Activated CD4-positive, alpha-beta memory T cell treated with anti-CD3 and anti-CD28 coated beads, Interleukin-2, amount 10 ng/mL, durations not matched to agents 7 days and 5 days (primary cell): ENCODE measurements at places on chromosomes 2 and 18. TPM values are rescaled to one million over a fixed set of nuclear protein-coding genes. Genes with fewer than 3 reads are reported as not detected.
A peak's percentile ranks its signal among the peaks of the same experiment; 100 is the strongest.

DAW1 gene
- not detected for total RNA-seq

LRRC30 gene
- not detected for total RNA-seq

RFTN2 gene
- not detected for total RNA-seq

MARCO gene
- not detected for total RNA-seq

SLC8A1 gene
- 0.25 TPM for total RNA-seq

ERICH2 gene
- total RNA-seq: not detected

SPP2 gene
- not detected for total RNA-seq

REG3A gene
- not detected for total RNA-seq

DNA sequence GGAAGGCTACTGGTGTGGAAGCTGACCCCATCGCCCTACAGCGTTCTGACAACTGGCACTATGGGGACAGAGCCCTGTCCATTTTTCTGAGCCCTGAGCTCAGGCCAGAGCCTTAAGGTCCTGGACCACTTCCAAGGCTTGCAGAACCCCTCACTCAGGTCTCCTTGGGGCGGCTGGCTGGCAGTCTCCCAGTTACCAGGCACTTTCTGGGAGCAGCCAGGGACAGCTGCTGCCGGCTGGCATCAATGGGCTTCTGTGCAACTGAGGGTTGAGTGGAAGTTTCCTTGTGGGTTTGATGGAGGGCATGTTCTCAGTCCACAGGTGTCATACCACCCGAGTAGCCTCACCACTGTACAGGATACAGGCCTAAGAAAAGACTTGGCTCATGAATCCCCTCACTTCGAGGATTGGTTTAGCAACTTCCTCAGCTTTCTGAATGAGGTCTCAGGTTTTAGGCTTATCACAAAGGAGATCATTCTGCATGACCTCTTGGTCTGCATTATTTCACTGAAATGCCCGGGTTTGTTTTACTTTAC lies 27.4 kb upstream of the WIPF1 start:
- no peak for DNase-seq
- no peaks in the 10 kb centered on the region for H3K27me3 ChIP-seq
- H3K27ac ChIP-seq: no peak overlapping the region
- peaks cover 83% of the 10 kb centered on the region for H3K36me3 ChIP-seq
- no peak overlapping the region for H3K4me3 ChIP-seq

DNA sequence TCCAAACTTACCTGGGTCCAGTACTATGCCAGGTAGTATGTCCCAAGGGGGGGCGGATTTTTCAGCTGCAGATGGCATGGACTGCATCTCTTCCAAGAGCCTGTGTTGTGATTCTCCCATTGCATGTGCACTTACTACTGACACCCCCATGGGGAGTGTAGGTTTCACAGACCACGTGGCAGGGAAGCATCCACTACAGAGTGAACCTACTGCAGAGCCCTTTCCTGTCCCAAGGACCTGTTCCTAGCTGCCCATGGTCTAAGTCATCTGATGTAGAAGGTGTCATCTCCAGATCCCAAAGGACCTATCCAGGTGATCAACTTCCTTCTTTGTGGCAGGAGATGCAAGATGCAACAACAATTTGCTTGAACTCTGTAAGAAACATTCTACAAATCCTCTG lies 9.9 kb upstream of the SULT1C3 start:
- H3K4me1 ChIP-seq: no peaks in the 10 kb centered on the region
- no peak overlapping the region for H3K4me3 ChIP-seq
- no peaks in the 10 kb centered on the region for H3K36me3 ChIP-seq
- H3K27ac ChIP-seq: no peak overlapping the region
- H3K27me3 ChIP-seq: no peaks in the 10 kb centered on the region

GRCh38 chr2:60808330-60808801 lies 52.3 kb downstream of the PAPOLG start:
- DNase-seq: no peak
- H3K27ac ChIP-seq: no peak overlapping the region
- peaks cover 30% of the 10 kb centered on the region for H3K4me1 ChIP-seq
- H3K36me3 ChIP-seq: no peaks in the 10 kb centered on the region
- H3K27me3 ChIP-seq: no peaks in the 10 kb centered on the region
- no peak overlapping the region for H3K4me3 ChIP-seq

- H3K4me3 ChIP-seq: no peak overlapping the region
- H3K27ac ChIP-seq: no peak overlapping the region
- DNase-seq: no peak
- H3K4me1 ChIP-seq: no peaks in the 10 kb centered on the region
- H3K36me3 ChIP-seq: no peaks in the 10 kb centered on the region
- H3K27me3 ChIP-seq: no peaks in the 10 kb centered on the region
Observed at GRCh38 chr2:180111901-180112300, 104.8 kb upstream of the CWC22 start.

DNA sequence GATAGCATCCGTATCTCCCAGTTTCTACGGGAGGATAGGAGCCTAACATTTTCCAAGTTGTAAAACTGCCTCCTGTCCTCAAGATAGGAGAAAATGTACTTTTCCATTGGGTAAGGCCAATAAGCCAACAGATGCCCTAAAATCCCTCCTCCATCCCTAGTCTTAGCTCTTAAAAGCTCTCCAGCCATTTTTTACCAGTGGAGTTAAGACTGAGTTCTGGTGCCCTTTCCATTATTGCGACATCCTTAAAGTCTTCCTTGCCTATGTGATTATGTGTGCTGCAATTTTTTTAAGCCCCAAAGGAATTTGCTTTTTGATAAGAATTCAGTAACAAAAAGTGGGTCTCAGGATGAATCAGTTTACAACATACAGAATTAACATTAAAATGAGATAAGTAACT lies 33.0 kb downstream of the LINC00305 start:
- no peak overlapping the region for H3K27ac ChIP-seq
- H3K4me3 ChIP-seq: no peak overlapping the region
- no peaks in the 10 kb centered on the region for H3K27me3 ChIP-seq

- no peaks in the 10 kb centered on the region for H3K36me3 ChIP-seq
- DNase-seq: no peak
- H3K27me3 ChIP-seq: peaks cover 19% of the 10 kb centered on the region
- H3K27ac ChIP-seq: no peak overlapping the region
- peaks cover 2% of the 10 kb centered on the region for H3K4me1 ChIP-seq
Observed at GRCh38 chr18:8657873-8658470, 47.4 kb upstream of the MTCL1 start.

DNA sequence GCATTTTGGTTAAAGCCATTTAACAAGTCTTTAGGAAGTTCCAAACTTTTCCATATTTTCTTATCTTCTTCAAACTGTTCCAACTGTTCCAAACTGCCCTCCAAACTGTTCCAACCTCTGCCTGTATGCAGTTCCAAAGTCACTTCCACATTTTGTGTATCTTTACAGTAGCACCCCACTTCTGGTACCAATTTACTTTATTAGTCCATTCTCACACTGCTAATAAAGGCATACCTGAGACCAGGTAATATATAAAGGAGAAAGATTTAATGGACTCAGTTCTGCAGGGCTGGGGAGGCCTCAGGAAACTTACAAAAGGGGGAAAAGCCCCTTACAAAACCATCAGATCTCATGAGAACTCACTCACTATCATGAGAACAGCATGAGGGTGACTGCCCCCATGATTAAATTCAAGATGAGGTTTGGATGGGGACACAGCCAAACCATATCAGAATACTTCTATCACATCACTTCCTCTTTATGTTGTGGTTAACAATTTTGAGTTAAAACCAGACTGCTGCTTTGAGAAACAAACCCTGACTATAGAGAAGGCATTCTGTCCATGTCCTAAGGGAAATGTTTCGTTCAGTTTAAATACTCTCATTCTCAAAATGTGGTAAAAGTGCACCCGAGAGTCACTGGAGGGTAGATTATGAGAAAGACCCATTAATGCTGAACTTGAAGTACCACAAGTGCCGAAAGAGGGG lies 11.0 kb downstream of the IL18R1 start:
- H3K36me3 ChIP-seq: peaks cover 87% of the 10 kb centered on the region
- DNase-seq: no peak
- peaks cover 51% of the 10 kb centered on the region for H3K4me1 ChIP-seq
- H3K27ac ChIP-seq: peak overlapping the region; percentile 92
- no peaks in the 10 kb centered on the region for H3K27me3 ChIP-seq

- no peak for DNase-seq
- H3K4me1 ChIP-seq: no peaks in the 10 kb centered on the region
- H3K4me3 ChIP-seq: no peak overlapping the region
- peaks cover 2% of the 10 kb centered on the region for H3K27me3 ChIP-seq
Observed at GRCh38 chr18:2414235-2414634, 157.1 kb downstream of the METTL4 start.

- no peaks in the 10 kb centered on the region for H3K4me1 ChIP-seq
- H3K36me3 ChIP-seq: no peaks in the 10 kb centered on the region
- H3K4me3 ChIP-seq: no peak overlapping the region
- no peaks in the 10 kb centered on the region for H3K27me3 ChIP-seq
- no peak overlapping the region for H3K27ac ChIP-seq
Observed at GRCh38 chr18:39571511-39571910, 2005.9 kb upstream of the CELF4 start.

DNA sequence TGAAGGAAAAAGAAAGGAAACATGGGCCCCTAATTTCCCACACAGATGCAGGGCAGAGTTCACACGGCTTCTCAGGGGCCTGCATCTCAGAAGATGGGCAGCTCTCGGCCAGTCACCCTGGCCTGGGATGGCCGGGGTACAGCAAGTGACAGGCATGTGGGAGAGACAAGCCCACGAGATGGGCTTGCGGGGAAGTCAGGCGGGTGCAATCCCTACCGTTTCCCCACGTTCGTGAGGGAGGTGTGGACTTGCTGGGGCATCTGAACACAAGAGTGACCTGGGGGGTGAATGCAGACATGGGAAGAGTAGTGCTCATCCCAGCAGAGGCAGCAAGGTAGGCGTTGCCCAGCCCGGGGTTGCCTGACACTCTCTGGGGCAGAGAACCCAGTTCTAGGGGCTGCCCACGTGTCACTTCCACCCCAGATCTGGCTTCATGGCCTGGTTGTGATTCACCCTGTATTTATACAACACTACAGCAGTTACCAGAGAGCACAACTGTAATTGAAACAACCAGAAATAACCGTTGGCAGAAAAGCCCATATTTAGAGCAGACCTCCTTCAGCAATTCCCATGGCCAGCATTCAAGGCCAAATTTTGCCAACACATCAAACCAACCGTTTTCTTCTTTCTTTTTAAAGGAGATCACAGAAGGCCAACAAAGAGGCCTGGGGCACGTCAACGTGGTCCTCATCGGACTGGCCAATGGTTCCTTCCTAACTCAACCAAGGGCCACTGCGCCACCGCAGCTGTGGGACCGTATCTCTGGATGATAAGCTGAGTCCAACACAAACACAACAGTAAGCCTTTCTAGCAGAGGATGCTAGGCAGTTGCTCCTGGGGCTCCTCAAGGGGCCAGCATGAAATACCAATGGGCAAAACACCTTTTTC lies 58.4 kb downstream of the PARD6G start:
- H3K27me3 ChIP-seq: peaks cover 14% of the 10 kb centered on the region
- DNase-seq: no peak
- no peaks in the 10 kb centered on the region for H3K36me3 ChIP-seq
- H3K4me1 ChIP-seq: no peaks in the 10 kb centered on the region

DNA sequence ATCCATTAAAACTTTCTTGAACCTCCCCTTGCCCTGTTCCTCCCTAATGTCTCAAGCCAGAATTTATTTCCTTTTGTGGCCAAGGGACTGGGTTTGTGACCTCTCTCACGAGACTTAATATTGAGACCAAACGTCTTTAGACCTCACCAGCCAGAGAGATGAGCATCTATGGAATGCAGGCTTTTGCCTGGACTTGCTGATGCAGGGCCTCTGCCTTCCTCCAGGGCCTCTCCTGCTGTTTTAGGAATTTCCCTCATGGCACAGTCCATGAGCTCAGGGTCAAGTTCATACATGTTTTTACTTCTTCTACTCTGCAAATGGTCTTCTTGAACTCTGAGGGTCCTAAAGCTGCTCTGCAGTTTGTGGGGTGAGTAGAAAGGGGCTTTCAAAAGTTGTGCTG lies 22.3 kb downstream of the IL1B start:
- H3K4me1 ChIP-seq: peaks cover 22% of the 10 kb centered on the region
- DNase-seq: no peak
- H3K27me3 ChIP-seq: no peaks in the 10 kb centered on the region

GRCh38 chr2:165202239-165202638 lies 1.6 kb downstream of the SCN3A start:
- H3K4me3 ChIP-seq: no peak overlapping the region
- no peak for DNase-seq
- H3K36me3 ChIP-seq: no peaks in the 10 kb centered on the region
- H3K27ac ChIP-seq: no peak overlapping the region
- H3K27me3 ChIP-seq: no peaks in the 10 kb centered on the region

DNA sequence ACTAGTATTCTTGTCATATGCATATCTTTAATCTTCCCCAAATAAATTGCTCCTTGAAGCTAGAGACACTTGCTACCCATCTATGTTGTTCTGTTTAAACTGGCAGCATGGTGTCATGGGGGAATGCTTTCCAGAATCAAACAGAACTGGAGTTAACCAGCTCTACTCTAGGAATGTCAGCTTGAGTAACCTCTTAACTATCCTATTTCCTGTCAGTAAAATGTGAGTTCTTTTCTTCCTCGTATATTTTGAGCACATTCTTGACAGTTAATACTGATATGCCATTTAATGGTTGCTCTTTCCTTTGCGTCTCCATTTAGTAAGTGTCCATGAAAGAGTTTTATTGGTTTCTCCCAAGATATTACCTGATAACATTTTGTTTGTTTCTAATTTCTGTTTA lies 23.0 kb downstream of the CNTNAP5 start:
- no peak overlapping the region for H3K4me3 ChIP-seq
- no peaks in the 10 kb centered on the region for H3K27me3 ChIP-seq
- no peak for DNase-seq
- H3K27ac ChIP-seq: no peak overlapping the region
- no peaks in the 10 kb centered on the region for H3K4me1 ChIP-seq
- no peaks in the 10 kb centered on the region for H3K36me3 ChIP-seq

- H3K27me3 ChIP-seq: peaks cover 79% of the 10 kb centered on the region
- peak overlapping the region; percentile 18 for H3K27ac ChIP-seq
- H3K36me3 ChIP-seq: peaks cover 12% of the 10 kb centered on the region
- H3K4me1 ChIP-seq: peaks cover 62% of the 10 kb centered on the region
- no peak for DNase-seq
Observed at GRCh38 chr2:172100080-172100934, 2.4 kb downstream of the DLX2 start.

DNA sequence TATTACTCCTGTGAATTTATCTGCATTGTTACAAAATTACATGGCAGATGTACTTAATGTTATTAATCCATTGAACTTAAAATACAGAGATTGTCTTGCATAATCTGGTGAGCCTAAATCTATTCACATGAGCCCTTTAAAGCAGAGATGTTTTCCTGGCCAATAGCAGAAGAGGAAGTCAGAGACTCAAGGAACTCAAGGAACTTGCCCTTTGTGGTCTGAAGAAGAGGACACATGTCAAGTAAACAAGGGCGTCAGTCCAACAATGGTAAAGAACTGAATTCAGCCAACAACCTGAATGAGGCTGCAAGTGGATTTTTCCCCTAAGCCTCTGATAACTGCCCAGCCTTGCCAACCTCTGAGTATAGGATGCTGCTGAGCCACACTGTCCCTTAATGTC lies 356.3 kb upstream of the PKDCC start:
- H3K4me1 ChIP-seq: no peaks in the 10 kb centered on the region
- no peaks in the 10 kb centered on the region for H3K36me3 ChIP-seq
- H3K4me3 ChIP-seq: no peak overlapping the region
- H3K27ac ChIP-seq: no peak overlapping the region
- H3K27me3 ChIP-seq: peaks cover 4% of the 10 kb centered on the region
